ENCODE measurements at places on chromosomes 7 and 10.

DNA sequence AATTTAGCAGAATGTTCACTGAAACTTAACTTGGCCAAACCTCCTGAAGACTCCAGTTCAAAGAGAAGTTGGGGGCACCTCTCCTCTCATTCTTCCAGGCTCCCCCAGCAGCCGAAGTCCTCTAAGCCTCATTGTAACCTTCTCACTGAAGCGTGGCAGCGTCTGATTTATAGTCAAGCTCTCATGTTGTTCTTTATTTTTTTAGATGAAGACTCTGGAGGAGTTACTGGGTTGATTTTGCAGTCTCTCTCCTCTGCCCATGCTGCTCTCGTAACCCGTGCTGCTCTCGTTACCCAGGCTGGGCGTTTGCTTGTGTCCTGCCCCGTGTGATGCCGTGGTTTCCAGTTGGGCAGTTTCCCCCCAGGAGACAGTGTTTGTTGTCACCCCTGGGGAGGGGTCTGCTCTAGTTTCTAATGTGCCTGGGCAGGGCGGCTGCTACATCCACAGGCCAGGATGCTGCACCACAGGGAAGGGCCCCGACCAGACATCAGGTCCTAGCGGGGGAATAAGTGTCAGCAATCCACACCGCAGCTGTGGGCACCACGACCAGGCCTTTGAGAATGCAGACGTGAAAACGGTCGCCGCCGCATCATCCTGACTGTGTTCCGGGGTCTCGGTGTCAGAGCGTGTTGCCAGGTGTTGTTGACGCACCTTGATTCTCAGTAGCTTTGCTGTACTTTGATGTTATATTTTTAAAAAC, 65.2 kb downstream of the WDR37 start:
- no peak for DNase-seq

GRCh38 chr7:96671854-96672253, 37.8 kb downstream of the SEM1 start:
- no peak for DNase-seq

- DNase-seq, result no peak
These were observed 4.1 kb upstream of the MINDY3 start for GRCh38 chr10:15864419-15864818.

DNA sequence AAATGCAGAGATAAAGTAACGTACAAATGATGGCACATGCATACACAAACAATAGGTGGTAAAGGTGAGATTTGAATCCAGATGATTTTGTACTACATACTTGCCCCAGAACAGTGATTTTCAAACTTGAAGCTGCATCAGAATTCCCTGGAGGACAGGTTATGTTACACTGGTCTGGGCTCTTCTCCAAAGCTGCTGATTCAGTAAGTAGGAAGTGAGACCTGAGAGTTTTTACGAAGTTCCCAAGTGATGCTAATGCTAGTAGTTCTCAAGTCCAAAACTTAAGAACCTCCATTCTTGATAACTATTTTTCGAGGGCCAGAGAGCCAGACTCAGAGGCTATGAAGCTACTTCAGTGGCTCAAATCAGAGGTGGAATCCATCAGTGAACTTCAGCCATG, 159.0 kb upstream of the POM121L12 start:
- no peak for DNase-seq

All from T-helper 9 cell (primary cell).